ENCODE measurements at places on chromosomes 1 and 21.

DNA sequence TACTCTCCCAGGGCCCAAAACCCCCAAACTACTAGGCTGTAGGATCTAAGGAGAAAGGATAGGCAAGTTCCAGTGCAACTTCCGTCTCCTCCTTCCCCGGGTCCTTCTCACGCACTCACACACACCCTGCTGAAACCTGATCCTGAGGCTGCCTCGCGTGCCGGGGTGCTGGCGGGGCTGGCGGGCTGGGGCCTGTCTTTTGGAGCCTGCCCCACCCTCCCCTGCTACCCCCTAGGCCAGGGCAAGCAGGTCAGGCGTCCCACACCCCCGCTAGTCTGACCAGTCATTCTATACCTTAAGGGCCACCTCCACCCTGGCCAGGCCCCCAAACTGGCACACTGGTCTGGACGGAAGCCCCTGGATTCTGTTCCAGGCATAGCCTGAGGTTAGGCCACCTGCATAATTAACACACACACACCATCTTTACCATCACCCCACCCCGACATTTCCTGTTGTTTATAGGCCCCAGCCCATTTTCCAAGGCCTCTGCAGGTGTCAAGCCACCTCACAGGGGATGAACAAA is 48.3 kb upstream of the ARTN start:
- peak; percentile 15 for DNase-seq

- DNase-seq, result no peak
Measured at GRCh38 chr1:17892851-17893250, 137.7 kb downstream of the ACTL8 start.

GRCh38 chr1:4415476-4415875 is 238.9 kb upstream of the AJAP1 start:
- no peak for DNase-seq

DNA sequence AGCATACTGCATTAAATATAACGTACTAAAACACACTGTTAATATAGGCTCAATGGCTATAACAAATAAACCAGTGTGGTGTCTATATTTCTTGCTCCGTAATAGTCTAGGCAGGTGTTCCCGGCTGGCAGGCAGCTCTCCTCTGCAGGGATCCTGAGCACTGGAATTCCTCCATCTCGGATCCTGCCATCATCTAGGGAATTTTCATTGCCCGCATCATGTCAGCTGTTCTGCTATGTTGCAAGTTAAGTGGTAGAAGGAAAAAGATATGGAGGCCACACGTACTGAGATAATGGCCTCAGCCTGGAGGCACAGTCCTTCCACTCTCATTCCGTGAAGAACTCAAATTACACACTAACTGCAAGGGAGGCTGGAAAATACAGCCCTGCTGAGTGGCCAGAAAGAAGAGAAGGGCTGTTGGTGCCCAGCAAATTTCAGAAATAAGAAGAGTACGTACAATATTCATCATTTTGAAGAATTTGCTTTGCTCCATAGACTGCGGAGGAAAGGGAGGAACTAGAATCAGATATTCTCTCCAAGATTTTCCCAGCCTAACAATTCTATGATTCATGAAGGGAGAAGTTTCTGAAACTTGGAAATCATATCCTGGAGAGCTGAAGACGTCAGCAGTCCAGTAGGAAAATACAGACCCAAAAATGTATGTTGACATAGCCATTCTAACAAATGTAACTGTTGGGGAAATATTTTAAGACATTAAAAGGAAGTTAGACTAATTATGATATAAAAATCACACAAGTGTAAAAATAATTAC is 263.3 kb downstream of the MRPL39 start:
- no peak for DNase-seq

DNA sequence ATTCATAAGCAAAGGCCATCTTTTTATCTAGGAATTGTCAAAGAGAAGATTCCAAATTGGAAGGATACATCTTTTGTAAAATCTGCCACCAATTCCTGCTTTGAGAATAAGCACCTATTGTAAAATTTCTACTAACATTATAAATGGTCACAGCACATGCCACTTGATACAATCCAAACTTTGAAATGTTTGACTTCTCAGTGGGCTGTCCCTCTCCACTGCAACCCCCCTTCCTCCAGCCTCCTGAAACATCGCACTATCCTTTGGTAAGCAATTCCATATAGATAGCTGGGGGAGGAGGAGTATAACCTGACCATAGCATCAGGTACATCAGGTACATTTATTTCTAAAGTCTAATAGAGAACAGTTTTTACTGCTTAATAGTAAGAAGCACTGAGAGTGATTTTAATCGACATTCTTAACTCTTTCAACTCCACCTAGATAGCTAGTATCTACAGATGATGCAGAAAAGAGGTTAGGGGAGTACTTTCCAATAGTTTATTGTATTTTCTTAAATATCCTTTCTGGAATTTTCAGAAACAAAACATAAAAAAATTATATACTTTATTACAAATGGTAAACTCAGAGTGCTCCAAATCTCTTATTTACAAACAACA is 2.9 kb downstream of the JUN start:
- DNase-seq, result no peak

GRCh38 chr1:227885648-227886502 is 61.9 kb downstream of the WNT9A start:
- DNase-seq, result peak; percentile 5

DNA sequence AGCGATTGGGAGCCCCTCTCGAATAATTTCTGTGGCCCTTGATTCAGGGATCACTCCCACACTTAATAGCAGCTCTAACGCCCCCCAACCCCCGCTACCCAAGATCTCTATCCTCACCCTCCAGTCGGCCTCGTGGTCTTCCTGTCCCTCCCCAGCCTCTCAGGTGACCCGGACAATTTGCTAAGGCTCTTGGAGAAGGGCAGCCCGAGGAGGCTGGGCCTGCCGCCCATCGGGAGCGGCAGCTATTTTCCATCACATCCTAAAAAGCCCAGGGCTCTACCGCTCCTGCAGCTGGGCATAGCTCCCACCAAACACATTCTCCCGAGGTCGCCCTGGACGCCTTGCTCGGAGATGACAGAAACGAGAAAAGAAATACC is 12.0 kb upstream of the PHLDA3 start:
- DNase-seq, result no peak

GRCh38 chr1:205012391-205013140 is 30.4 kb upstream of the CNTN2 start:
- DNase-seq, result no peak

DNA sequence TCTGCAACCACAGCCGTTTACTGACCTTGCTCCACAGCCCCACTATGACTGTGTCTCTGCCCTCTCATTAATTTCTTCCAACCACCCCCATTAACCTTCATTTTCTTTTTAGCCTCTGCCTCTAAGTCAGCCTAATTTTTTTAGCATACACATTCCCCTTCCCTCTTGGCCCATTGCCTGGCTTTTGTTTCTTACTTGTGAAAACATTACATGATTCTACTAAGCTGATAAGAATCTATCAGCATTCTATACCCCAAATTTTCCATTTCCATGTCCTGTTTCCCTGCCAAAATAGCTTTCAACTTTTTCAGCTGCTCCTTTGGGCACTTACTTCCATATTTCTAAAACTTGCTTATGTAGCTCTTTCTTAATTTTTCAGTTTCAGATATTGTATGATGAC is 79.8 kb downstream of the PCP4 start:
- no peak for DNase-seq

GRCh38 chr1:10586125-10586524 is 111.4 kb downstream of the PEX14 start:
- no peak for DNase-seq

DNA sequence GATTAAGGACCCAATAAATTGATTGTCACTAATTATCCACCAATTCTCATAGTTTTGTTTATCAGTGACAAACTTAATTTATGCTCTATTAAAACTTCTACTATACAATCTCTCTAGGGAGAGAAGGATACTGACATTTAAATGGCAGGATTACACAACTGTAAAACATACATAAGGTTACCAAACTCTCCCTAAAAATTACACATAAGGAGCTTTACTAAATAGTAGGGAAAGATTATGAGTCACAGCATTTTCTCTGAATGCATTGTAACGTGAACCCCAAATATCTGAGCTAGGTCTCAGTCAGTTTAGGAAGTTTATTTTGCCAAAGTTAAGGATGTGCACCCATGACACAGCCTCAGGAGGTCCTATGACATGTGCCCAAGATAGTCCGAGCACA is 2140.6 kb downstream of the NCAM2 start:
- no peak for DNase-seq

DNA sequence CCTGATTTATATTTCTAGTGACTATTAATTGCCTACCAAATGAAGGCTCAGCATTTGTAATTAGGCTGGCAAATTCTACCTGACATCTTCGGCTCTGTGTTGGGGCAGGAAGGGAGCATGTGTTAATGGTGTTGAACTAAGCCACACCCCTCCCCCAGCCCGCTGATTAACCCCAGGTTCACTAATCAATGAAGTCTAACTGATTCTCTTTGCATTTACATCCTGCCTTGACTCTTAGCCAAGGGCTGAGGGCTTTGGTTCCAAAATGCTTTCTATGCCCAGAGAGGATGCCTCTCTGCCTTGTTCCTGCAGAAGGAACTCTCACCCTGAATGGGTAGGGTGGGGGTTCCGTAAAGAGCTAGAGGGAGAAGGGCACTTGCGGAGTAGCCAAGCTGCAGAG is 393.1 kb downstream of the CAMTA1 start:
- no peak for DNase-seq

- DNase-seq, result peak; percentile 61
Measured at GRCh38 chr1:218829097-218829496, 344.6 kb upstream of the LYPLAL1 start.

DNA sequence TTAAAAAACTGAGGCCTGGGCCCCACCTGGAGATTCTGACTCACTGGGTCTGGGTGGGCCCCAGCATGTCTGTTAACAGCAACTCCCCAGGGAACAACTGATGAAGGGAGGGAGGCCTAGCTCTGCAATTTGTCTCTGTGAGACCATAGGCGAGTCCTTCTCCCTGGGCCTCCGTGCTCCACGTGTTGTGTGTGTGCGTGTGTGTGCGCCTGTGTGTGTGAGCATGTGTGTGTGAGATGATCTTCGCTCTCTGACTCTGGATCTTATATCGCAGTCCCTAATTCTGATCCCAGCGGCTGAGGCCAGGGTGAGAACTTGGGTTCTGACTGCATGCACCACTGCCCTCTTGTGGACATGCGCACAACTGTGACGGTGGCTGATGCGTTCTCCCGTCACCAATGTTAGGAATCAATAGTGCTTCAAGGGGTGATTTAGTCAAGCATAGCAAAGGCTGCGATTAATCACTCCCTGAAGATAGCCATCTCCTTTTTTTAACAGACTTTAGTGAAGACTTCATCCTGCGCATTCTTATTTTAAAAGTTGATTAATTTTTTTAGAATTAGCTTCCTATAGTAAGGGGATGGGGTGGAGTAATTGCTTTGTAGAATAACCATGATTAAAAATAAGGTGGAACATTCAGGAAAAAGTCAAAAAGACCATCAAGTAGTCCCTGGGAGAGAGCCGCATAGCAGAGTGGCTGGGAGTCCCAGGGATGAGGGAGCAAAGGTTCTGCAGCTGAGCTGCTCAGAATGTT is 62.4 kb upstream of the USP24 start:
- peak; percentile 55 for DNase-seq

DNA sequence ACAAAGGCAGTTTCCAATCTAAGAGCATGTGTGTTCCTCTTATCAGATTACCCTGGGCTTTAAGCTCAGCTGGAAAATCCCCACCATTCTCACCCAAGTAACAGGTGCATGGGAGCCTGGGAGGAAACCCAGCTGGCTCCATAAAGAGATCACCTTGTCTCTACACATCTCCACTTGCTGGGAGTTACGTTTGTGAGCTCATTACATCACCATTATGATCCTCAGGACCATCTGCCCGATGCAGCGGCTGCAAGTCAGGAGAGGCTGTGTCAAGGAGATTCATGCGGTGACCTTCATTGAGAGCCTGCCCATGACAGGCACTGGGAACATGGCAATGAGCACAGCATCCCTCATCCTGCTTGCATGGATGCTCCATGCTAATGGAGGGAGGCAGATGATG is 618.0 kb downstream of the NPHP4 start:
- DNase-seq, result no peak

DNA sequence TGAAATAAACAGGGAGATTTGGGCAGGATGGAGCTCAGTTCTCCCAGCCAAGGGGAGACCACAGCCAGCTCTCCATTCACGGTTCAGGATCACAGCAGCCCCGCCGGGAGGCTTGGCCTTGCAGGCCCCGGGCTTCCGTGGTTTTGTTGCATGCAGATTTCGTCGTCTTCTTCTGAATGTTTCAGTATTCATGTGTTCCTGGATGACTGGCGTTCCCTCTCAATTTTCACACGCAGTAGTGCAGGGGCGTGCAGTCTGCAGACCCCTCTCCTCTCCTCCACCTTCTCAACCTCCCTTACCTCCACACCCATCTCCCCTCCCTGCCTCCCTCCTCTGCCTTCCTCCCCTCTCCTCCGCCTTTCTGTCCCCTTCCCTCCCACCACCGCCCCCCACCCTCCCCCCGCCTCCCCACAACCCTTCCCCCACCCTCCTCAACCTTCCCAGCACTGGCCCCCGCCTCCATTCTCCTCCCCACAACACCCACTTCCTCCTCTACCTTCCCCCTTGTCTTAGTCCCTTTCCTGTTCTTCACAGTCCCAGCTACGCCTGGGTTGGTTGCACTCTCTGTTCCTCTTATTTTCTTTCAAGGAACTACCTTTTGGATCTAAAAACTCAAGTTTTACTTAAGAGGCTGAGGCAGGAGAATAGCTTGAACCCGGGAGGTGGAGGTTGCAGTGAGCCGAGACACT is 8.4 kb upstream of the SLC19A1 start:
- DNase-seq, result no peak

DNA sequence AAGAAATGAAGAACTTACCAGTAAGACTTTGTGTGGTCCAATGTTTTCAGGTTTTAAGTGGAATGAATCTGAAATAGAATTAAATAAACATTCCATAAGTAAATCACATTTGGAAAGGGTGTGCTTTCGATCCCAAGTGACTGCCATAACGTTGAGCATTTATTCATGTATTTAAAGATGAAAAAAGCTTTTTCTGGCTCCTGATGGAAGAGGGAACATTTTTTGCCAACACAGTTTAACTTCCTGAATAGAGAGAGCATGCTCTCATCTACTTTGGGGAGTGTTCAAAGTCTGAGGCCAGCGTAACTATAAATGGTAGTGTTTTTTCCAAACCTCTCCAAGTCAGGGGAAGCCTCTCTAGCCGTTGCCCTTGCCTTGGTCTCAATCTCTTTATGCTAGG is 55.8 kb downstream of the GNG12 start:
- no peak for DNase-seq

GRCh38 chr1:48480504-48480903 is 8.5 kb upstream of the SPATA6 start:
- no peak for DNase-seq

GRCh38 chr1:178867670-178868069 is 3.2 kb downstream of the ANGPTL1 start:
- no peak for DNase-seq

DNA sequence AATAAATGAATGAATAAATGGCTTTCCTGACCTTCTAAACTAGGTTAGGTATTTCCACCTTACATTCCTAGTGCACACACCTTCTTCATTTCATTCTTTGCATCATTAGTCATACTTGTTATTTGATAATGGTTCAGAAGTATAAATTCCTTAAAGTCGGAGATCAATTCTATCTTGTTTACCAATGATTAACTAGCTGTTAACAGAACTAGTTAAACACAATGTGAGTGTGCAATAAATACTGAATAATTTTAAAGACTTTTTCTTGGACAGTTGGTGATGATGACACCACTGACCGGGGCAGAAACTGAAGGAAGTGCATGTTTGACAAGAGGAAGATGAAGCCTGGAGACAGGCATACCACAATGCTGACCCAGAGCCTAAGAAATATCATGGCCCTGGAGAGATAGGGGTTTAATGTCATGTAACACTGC is 207.1 kb upstream of the DEPDC1 start:
- DNase-seq, result no peak

GRCh38 chr1:58883037-58883887 is 99.4 kb upstream of the JUN start:
- DNase-seq, result no peak

GRCh38 chr1:205045146-205045545 is 2.1 kb downstream of the CNTN2 start:
- no peak for DNase-seq
